Activated T-cell treated with anti-CD3 and anti-CD28 coated beads, Interleukin-2, amount 50 U/mL, for 4 hours (primary cell): ENCODE measurements at places on chromosomes 7 and 10.

GRCh38 chr10:133123050-133123745, 35.5 kb downstream of the ADGRA1 start:
- no peak for DNase-seq

- no peak for DNase-seq
These were observed 413.9 kb upstream of the AUTS2 start for GRCh38 chr7:69184339-69184738.

DNA sequence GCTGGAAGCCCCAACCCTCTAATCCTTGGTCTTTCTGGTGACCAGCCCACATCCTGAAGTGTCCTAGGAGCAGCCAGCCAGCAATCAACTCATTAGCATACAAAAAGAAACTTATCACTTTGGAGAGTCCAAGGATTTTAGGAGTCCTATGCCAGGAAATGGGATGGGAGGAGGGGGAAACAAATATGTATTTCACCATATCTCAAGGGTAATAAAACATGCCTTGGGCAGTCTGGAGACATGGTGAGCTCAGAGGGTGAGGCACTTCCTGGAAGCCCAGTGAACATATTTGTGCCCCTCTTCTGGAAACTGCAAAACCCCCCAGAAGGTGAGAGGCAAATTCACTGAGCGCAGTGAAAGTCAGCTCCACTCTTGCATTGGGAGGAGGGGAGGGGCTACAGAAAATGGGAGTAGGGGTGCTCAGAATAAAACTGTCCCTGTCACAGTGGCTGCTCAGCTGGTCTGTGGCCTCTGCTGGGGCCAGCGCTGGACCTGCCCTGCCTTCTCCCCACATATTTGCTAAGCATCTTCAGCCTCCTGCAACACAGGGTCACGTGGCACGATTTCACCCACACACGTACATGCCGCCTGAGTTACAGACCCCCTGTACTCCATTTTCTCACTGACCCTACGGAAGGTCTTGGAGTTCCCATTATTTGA, 17.7 kb upstream of the ZMIZ1 start:
- DNase-seq = no peak

DNA sequence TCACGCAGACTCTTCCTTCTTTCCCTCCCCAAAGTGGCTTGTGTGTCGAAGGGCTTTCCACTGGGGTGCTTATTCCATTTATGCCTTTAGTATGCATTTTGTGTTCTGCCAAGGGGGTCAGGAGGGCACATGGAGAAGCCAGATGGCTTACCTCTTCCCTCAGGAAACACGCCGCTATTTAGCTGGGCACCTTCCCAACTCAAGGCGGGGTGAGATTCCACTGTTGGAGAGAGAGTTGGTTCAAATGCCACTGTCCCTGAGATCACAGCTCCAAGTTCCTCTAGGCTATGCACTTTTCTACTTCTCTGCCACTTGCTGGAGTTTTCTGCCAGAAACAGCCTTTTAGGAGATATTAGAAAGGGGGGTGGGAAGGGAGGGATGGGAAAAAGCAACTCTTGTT, 1091.8 kb downstream of the LRMDA start:
- no peak for DNase-seq

DNA sequence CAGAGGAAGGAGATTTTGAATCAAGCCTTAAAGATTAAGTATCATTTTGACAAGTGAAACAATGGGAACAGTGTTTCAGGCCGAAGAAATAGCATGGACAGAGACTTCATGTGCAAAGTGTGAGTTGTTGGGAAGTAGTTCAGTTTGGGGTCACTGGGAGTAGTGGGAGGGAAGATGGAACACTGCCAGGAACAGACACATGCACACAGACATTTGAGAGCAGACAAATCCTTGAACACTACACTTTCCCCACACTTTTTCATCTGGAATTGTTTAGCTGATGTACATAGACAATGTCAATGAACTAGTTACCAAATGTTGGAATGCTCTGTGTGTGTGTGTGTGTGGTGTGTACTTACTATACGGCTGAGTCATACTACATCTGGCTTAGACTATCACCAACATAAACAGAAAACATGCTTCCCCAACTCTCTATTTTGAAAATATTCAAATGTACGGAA, 52.4 kb upstream of the LRRC17 start:
- no peak for DNase-seq

DNA sequence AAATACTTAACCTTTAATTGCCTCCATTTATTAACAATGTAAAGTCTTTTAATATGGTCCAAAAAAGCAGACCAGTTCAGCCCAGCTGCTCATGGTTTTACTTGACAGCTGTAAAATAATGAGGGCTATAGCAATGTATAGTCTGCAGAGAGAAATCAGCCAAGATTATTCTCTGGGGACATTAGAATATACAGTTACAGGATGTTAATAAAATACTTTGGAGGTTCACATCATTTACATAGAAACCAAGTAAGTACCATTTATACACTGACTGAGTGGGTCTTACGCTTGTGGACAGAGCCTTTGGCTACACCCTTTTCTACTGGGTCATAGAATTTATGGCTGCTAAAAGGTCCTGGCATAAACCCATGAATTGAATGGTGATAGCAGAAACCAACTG, 340.7 kb upstream of the CELF2 start:
- DNase-seq = no peak

DNA sequence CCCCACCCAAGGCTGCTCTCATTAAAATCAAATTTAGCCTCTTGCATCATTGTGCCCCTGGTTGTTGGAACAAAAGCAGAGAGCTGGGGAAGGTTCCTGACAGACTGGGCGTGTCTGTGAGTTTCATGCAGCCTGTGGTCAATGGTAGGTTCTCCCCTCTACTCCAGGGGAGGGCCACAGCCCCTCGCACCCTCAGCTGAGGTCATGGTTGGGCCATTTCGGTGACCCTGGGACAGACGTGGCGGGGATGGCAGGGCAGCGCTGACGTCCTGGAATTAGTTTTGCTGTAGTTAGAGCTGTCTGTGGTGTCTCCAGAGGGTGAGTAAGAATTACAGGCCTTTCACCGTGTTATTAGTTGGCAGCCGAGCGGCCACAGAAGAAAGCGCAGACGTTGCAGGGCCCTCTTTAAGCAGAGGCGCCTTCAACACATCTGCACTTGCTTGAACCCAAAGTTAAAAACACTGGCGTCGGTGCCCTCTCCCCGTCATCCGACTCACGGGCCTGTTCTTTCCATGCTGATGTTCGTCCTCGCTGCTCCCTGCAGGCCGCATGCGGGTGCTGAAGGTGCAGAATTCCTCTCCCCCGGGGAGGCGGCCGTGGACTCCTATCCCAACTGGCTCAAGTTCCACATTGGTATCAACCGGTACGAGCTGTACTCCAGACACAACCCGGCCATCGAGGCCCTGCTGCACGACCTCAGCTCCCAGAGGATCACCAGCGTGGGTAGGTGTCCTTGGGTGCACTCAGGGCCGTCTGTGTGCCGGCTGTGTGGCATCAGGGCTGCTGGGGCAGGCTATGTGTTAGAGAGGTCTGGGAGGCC, 2.8 kb downstream of the FAM20C start:
- DNase-seq = no peak

GRCh38 chr10:115706026-115706425, 567.0 kb downstream of the GFRA1 start:
- no peak for DNase-seq

DNA sequence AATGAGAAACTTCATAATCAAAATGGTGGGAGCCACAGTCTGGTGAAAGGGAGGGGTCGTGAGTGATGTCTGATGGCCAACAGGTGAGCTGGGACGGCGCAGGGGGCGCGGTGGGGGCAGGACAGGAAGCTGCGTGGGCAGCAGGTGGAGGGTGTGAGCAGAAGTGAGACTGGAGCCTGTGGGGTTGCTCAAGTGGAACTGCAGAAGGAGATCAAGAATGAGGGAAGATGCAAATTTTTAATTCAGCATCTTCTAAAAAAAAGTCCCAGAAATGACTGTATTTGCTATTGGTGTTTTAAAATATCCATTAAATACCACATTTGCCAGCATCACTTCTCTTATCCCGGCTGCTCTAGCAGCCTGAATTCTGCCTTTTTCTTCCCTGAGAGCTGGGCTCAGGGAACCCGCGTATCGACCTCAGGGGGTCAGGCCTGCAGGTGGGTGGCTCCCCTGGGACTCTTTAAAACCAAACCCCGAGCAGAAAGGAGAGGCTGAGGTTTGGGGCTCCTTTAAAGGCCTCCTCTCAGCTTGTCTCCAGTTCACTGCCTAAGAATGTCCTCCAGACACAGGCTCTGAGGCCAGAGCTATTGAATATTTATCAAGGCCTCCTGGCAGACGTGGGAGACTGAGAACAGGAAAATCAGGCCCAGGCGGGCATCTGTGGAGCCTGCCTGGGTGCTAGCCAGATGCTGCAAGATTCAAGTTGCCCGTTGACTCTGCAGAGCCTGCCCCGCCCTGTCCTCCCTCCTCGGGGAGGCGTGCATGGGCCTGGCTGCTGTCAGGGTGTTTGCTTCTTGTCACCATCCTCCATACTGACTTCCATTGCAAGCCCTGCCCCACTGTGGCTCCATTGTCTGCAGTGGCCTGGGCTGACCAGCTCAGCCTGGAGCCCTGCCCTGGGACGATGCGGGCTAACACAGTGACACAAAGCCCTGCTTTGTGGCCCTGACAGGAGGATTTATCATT, 53.9 kb downstream of the SYPL1 start:
- no peak for DNase-seq

DNA sequence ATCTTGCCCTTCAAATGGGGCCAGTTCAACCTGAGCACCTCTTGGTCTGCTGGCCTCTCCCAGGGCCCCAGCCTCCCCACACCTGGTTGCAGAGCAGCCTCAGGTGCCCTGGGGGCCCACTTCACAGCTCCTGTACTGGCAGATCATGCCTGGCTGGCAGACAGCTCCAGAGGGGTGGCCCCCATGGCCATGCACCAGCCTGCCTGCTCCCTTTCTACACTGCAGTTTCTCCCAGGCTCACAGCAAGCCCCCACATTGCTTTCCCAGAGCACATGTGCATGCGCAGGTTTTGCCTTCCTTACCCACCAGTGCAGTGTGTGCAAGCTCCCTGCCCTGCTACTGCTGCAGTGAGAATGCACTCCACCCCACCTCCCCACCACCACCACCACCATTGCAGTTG, 9.8 kb upstream of the MIOS start:
- no peak for DNase-seq
